ENCODE measurements at places on chromosomes 3 and 15.
A peak's percentile ranks its signal among the peaks of the same experiment; 100 is the strongest.

DNA sequence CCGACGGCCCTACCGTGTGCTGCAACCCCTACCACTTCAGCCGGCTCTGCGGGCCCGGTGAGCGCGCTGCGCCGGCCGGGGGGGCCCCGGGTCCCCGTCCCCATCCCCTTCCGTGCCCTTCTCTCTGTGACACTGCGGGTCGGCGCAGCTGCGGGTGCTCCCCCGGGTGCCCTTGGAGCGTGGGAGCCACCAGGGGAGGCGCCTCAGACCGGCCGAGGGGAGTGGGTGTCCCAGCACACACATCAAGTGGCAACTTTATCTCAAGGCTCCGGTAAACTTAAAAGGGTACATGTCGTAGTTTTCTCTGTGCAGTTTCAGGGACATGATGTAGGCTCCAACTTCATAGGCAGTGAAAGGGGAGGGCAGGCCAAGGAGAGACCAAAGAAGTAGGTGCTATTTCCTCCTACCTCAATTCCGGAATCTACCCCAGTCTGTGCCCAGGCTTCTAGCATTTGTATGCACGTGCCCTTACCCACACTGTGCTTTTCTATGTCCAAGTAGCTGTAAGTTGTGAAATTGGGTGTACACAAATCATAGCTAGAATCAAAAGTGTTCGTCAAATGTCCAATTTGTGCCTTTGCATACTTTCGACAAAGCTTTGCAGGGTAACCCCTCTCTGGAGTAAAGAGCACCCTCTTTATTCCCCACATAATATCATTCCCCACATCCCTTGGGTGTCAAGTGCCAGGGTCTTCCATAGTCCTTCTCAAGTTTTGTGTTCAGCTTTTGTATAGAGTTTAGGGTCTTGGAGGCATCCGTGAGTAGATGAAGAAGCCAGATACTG lies 2.2 kb downstream of the SMAD6 start:
- H3K27ac ChIP-seq = no peak overlapping the region
- H3K4me3 ChIP-seq = peak overlapping the region; percentile 67
- DNase-seq = no peak
- peaks cover 19% of the 10 kb centered on the region for H3K4me1 ChIP-seq
- peaks cover 24% of the 10 kb centered on the region for H3K27me3 ChIP-seq

GRCh38 chr3:70890020-70890394 lies 577.6 kb upstream of the MDFIC2 start:
- no peak overlapping the region for H3K4me3 ChIP-seq
- H3K27me3 ChIP-seq = no peaks in the 10 kb centered on the region
- no peaks in the 10 kb centered on the region for H3K4me1 ChIP-seq
- DNase-seq = no peak

- DNase-seq = peak; percentile 68
These were observed 62.5 kb downstream of the SFMBT1 start for GRCh38 chr3:52983336-52983807.

- H3K4me3 ChIP-seq = no peak overlapping the region
- no peak overlapping the region for H3K27ac ChIP-seq
- H3K4me1 ChIP-seq = no peaks in the 10 kb centered on the region
- DNase-seq = no peak
- no peaks in the 10 kb centered on the region for H3K27me3 ChIP-seq
- H3K36me3 ChIP-seq = no peaks in the 10 kb centered on the region
These were observed 12.4 kb downstream of the RETNLB start for GRCh38 chr3:108744762-108745161.

DNA sequence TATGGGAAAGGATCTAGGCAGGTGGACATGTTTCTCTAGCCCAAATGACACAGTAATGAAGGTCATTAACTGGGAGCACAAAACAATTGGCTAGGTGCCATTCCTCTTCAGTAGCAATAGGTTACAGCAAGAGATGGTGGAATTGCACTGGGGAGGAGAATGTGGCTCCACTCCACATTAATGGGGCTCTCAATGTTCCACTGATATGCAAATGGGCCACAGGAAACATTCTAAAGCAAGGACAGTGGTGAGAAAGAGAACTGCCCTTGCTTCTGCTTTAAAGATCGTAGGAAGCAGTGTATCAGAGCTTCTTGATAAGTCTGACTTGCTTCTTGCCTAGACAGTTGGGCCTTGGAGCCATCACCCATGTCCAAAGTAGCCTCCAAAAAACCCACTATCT lies 271.4 kb upstream of the PPP2R3A start:
- H3K27ac ChIP-seq = no peak overlapping the region
- no peak overlapping the region for H3K4me3 ChIP-seq
- no peak for DNase-seq
- H3K4me1 ChIP-seq = no peaks in the 10 kb centered on the region
- no peaks in the 10 kb centered on the region for H3K27me3 ChIP-seq

GRCh38 chr15:101568309-101568708 lies 78.8 kb upstream of the PCSK6 start:
- H3K4me1 ChIP-seq = no peaks in the 10 kb centered on the region
- peaks cover 18% of the 10 kb centered on the region for H3K27me3 ChIP-seq
- DNase-seq = no peak
- no peaks in the 10 kb centered on the region for H3K36me3 ChIP-seq
- no peak overlapping the region for H3K27ac ChIP-seq

DNA sequence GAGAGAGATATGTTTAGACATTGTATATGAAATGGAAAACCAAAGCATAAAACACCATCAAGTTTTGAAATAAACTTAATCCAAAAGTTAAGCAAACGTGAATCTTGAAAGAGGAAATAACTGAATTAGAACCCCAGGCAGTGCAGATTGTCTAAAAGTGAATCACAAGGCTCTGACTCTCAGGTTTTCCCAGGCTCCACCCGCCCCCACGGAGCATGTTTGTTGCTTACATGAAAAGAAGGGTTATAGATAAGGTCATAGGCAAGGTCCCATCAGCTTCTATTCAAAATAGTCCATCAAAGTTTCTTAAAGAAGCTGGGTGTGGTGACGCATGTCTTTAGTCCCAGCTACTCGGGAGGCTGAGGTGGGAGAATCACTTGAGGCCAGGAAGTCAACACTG lies 29.0 kb upstream of the SLMAP start:
- H3K4me3 ChIP-seq = no peak overlapping the region
- no peak for DNase-seq
- H3K27me3 ChIP-seq = peaks cover 2% of the 10 kb centered on the region
- no peaks in the 10 kb centered on the region for H3K36me3 ChIP-seq

GRCh38 chr15:55344206-55344605 lies 25.2 kb downstream of the PIGB start:
- no peaks in the 10 kb centered on the region for H3K4me1 ChIP-seq
- peak overlapping the region; percentile 21 for H3K27ac ChIP-seq
- H3K4me3 ChIP-seq = no peak overlapping the region
- DNase-seq = no peak
- peaks cover 34% of the 10 kb centered on the region for H3K36me3 ChIP-seq

GRCh38 chr3:33636125-33636850 lies 81.8 kb downstream of the CLASP2 start:
- H3K27me3 ChIP-seq = no peaks in the 10 kb centered on the region
- peaks cover 3% of the 10 kb centered on the region for H3K36me3 ChIP-seq
- H3K27ac ChIP-seq = no peak overlapping the region
- no peak for DNase-seq
- no peak overlapping the region for H3K4me3 ChIP-seq
- H3K4me1 ChIP-seq = peaks cover 2% of the 10 kb centered on the region

- no peak overlapping the region for H3K4me3 ChIP-seq
- no peak for DNase-seq
- no peak overlapping the region for H3K27ac ChIP-seq
- H3K27me3 ChIP-seq = no peaks in the 10 kb centered on the region
- no peaks in the 10 kb centered on the region for H3K4me1 ChIP-seq
These were observed 19.6 kb downstream of the PLXNA1 start for GRCh38 chr3:127002195-127003174.

- DNase-seq = no peak
- no peak overlapping the region for H3K4me3 ChIP-seq
- H3K27ac ChIP-seq = no peak overlapping the region
These were observed 43.0 kb downstream of the FBXL22 start for GRCh38 chr15:63640146-63640545.

GRCh38 chr3:45657853-45658252 lies 31.3 kb upstream of the SACM1L start:
- no peak for DNase-seq
- H3K4me1 ChIP-seq = peaks cover 21% of the 10 kb centered on the region
- no peak overlapping the region for H3K27ac ChIP-seq
- no peaks in the 10 kb centered on the region for H3K27me3 ChIP-seq
- no peak overlapping the region for H3K4me3 ChIP-seq
- H3K36me3 ChIP-seq = no peaks in the 10 kb centered on the region

- DNase-seq = no peak
- H3K36me3 ChIP-seq = peaks cover 1% of the 10 kb centered on the region
- peaks cover 3% of the 10 kb centered on the region for H3K4me1 ChIP-seq
- peaks cover 13% of the 10 kb centered on the region for H3K27me3 ChIP-seq
- no peak overlapping the region for H3K27ac ChIP-seq
These were observed 334.7 kb upstream of the MDFIC2 start for GRCh38 chr3:70647094-70647493.

GRCh38 chr15:29018995-29019976 lies 133.5 kb downstream of the APBA2 start:
- no peak overlapping the region for H3K4me3 ChIP-seq
- peaks cover 20% of the 10 kb centered on the region for H3K4me1 ChIP-seq
- H3K36me3 ChIP-seq = peaks cover 2% of the 10 kb centered on the region

GRCh38 chr15:96296264-96296663 lies 34.2 kb upstream of the NR2F2 start:
- no peaks in the 10 kb centered on the region for H3K36me3 ChIP-seq
- no peaks in the 10 kb centered on the region for H3K4me1 ChIP-seq
- no peak overlapping the region for H3K4me3 ChIP-seq
- no peak overlapping the region for H3K27ac ChIP-seq

DNA sequence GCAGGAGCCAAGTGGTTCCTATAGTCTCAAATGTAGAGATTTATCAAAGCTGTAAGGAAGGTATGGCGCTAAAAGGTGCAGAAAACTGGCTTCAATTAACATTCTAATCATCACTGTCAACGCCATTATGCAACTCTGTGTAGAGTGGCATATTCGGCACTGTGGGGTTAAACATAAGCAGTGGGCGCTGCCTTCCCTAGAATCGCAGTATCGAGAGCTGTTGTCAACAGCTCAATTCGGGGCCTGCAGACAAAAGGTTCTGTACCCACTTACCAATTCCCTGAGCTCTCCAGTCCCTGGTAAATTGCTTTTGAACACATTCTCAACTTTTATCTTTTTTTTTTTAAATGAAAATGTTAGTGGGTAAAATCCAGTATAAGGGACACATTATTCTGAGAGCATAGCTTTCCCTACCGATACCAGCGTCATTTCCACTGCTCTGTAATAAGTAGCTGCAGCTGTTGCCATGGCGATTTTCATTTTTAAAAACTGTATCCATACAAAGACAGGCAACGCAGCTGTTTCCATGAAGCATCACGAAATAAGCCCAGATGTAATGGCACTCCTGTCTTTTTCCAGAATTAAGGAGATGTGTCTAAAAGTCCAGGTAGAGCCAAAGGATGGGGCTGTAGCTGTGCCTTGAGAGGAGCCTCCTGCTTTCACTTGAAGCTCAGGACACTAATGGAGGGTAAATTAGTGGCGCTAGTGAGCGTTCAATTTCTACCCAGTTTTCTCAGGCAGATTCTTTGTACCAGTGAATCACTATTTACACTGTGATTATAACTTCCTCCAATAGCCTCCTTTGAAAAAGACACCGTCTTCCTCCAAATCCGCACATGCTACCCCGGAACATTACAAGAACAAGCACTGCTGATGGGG lies 250.3 kb downstream of the SLC9A9 start:
- peaks cover 4% of the 10 kb centered on the region for H3K4me1 ChIP-seq
- no peak overlapping the region for H3K27ac ChIP-seq
- no peak for DNase-seq
- H3K36me3 ChIP-seq = no peaks in the 10 kb centered on the region
- no peaks in the 10 kb centered on the region for H3K27me3 ChIP-seq

- no peak for DNase-seq
- H3K4me3 ChIP-seq = no peak overlapping the region
- H3K36me3 ChIP-seq = no peaks in the 10 kb centered on the region
- peaks cover 19% of the 10 kb centered on the region for H3K4me1 ChIP-seq
- H3K27me3 ChIP-seq = peaks cover 2% of the 10 kb centered on the region
These were observed 79.3 kb upstream of the SEC13 start for GRCh38 chr3:10400050-10400748.

- no peaks in the 10 kb centered on the region for H3K27me3 ChIP-seq
- H3K27ac ChIP-seq = no peak overlapping the region
- peaks cover 46% of the 10 kb centered on the region for H3K36me3 ChIP-seq
- H3K4me1 ChIP-seq = peaks cover 2% of the 10 kb centered on the region
These were observed 43.4 kb downstream of the SLC6A6 start for GRCh38 chr3:14445773-14446172.

- no peak overlapping the region for H3K27ac ChIP-seq
- H3K4me1 ChIP-seq = peaks cover 23% of the 10 kb centered on the region
- peak; percentile 44 for DNase-seq
- H3K27me3 ChIP-seq = no peaks in the 10 kb centered on the region
- H3K4me3 ChIP-seq = no peak overlapping the region
These were observed 25.1 kb upstream of the CSTA start for GRCh38 chr3:122299872-122300460.

GRCh38 chr3:142152384-142152783 lies 3.0 kb upstream of the TFDP2 start:
- no peaks in the 10 kb centered on the region for H3K27me3 ChIP-seq
- no peak overlapping the region for H3K27ac ChIP-seq
- H3K36me3 ChIP-seq = no peaks in the 10 kb centered on the region
- DNase-seq = no peak
- no peak overlapping the region for H3K4me3 ChIP-seq
- H3K4me1 ChIP-seq = peaks cover 16% of the 10 kb centered on the region

DNA sequence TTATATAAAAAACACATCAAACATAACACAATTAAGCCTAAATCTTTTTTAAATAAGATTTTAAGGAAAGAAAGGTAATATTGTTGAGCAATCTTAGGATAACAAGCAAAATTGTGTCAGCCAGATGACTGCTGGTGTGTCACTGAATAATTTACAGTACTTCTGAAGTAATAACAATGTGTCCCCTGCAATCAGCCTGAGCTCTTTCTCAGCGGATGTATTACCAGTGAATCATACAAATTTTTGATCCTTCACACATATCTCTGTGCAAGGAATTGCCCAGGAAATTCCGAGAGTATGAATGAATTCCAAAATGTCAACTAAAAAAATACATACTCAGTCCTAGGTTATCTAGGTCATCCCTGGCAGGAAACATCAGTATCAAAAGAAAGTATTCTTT lies 76.6 kb upstream of the PTX3 start:
- H3K36me3 ChIP-seq = peaks cover 1% of the 10 kb centered on the region
- H3K4me1 ChIP-seq = no peaks in the 10 kb centered on the region
- DNase-seq = no peak
- no peaks in the 10 kb centered on the region for H3K27me3 ChIP-seq

- peaks cover 3% of the 10 kb centered on the region for H3K27me3 ChIP-seq
- no peaks in the 10 kb centered on the region for H3K4me1 ChIP-seq
- no peak overlapping the region for H3K27ac ChIP-seq
- H3K36me3 ChIP-seq = no peaks in the 10 kb centered on the region
- no peak overlapping the region for H3K4me3 ChIP-seq
- no peak for DNase-seq
These were observed 177.5 kb downstream of the OXSM start for GRCh38 chr3:25967385-25967784.

DNA sequence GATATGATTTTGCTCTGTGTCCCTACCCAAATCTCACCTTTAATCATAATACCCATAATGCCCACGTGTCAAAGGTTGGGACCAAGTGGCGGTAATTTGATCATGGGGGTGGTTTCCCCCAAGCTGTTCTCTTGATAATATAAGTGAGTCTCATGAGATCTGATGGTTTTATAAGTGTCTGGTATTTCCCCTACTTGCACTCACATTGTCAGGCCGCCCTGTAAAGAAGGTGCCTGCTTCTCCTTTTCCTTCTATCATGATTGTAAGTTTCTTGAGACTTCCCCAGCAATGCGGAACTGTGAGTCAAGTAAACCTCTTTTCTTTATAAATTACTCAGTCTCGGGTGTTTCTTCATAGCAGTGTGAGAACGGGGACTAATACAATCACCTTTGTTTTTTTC lies 279.8 kb downstream of the ARPP21 start:
- H3K27ac ChIP-seq = no peak overlapping the region
- H3K36me3 ChIP-seq = no peaks in the 10 kb centered on the region
- DNase-seq = no peak
